Nasal cavity respiratory epithelium epithelial cell of viscerocranial mucosa (primary cell): ENCODE measurements at places on chromosomes 12 and 14. TPM values are rescaled to one million over a fixed set of nuclear protein-coding genes. Genes with fewer than 3 reads are reported as not detected.

Gene PAH
- not detected in 2 replicates for total RNA-seq

Gene SRRM4
- total RNA-seq: not detected in 2 replicates

Gene TRPV4
- 0.68 and 3.6 TPM in 2 replicates for total RNA-seq

Gene PAPLN
- 3.1 and 28.8 TPM in 2 replicates for total RNA-seq

Gene CLMN
- total RNA-seq: 5.8 and 8.2 TPM in 2 replicates

Gene SLC39A9
- 124 and 140 TPM in 2 replicates for total RNA-seq

Gene C1RL
- 10.6 and 23.3 TPM in 2 replicates for total RNA-seq

Gene KLRK1
- total RNA-seq: 0.07 TPM in 1 of 2 replicates, not detected in the other

Gene TMCC3
- total RNA-seq: 11.4 and 13.7 TPM in 2 replicates

Gene ESPL1
- 0.34 and 1.1 TPM in 2 replicates for total RNA-seq

Gene GALNT16
- total RNA-seq: not detected in 2 replicates

Gene PSMA3
- total RNA-seq: 143 and 177 TPM in 2 replicates

Gene LBHD2
- total RNA-seq: not detected in 2 replicates

Gene RAB3IP
- 55.5 and 72.5 TPM in 2 replicates for total RNA-seq

Gene LYZ
- total RNA-seq: 0.07 TPM in 1 of 2 replicates, not detected in the other

Gene GPR137C
- under 0.01 and 0.07 TPM in 2 replicates for total RNA-seq

Gene NINJ2
- total RNA-seq: 0.36 TPM in 1 of 2 replicates, not detected in the other

Gene ARG2
- total RNA-seq: 26.7 and 112 TPM in 2 replicates

Gene USP15
- 53.0 and 80.1 TPM in 2 replicates for total RNA-seq

Gene LMNTD1
- 0.14 TPM in 1 of 2 replicates, not detected in the other for total RNA-seq

Gene FOXA1
- total RNA-seq: 8.2 and 8.3 TPM in 2 replicates

Gene P2RX7
- under 0.01 and 2.1 TPM in 2 replicates for total RNA-seq

Gene FOXG1
- total RNA-seq: 0.34 and 3.7 TPM in 2 replicates

Gene TAS2R42
- total RNA-seq: not detected in 2 replicates

Gene CCDC177
- total RNA-seq: not detected in 2 replicates

Gene EFS
- 6.2 and 14.2 TPM in 2 replicates for total RNA-seq

Gene LPAR5
- total RNA-seq: 2.7 and 5.1 TPM in 2 replicates

Gene CELA1
- under 0.01 TPM in 1 of 2 replicates, not detected in the other for total RNA-seq

Gene DTX1
- total RNA-seq: not detected in 2 replicates

Gene NUAK1
- 4.8 and 20.5 TPM in 2 replicates for total RNA-seq

Gene SLC10A1
- total RNA-seq: under 0.01 TPM in 1 of 2 replicates, not detected in the other

Gene PTPRQ
- 0.14 TPM in 1 of 2 replicates, not detected in the other for total RNA-seq

Gene ATF7IP
- total RNA-seq: 13.3 and 51.6 TPM in 2 replicates

Gene SOAT2
- not detected in 2 replicates for total RNA-seq

Gene GALNT6
- 6.5 and 73.5 TPM in 2 replicates for total RNA-seq

Gene PHLDA1
- total RNA-seq: 98.1 and 116 TPM in 2 replicates

Gene PLCZ1
- not detected in 2 replicates for total RNA-seq

Gene COX8C
- not detected in 2 replicates for total RNA-seq

Gene RNF212B
- not detected in 2 replicates for total RNA-seq

Gene HSPB8
- 2.7 and 12.8 TPM in 2 replicates for total RNA-seq

Gene NAA25
- total RNA-seq: 29.7 and 41.1 TPM in 2 replicates

Gene APOF
- not detected in 2 replicates for total RNA-seq

Gene TUNAR
- not detected in 2 replicates for total RNA-seq

Gene SLC22A17
- total RNA-seq: 1.0 and 4.9 TPM in 2 replicates

Gene CPNE6
- total RNA-seq: not detected in 2 replicates

Gene C1QL4
- under 0.01 TPM in 1 of 2 replicates, not detected in the other for total RNA-seq

Gene FSCB
- total RNA-seq: not detected in 2 replicates
